ENCODE measurements at places on chromosomes 11 and 22.

DNA sequence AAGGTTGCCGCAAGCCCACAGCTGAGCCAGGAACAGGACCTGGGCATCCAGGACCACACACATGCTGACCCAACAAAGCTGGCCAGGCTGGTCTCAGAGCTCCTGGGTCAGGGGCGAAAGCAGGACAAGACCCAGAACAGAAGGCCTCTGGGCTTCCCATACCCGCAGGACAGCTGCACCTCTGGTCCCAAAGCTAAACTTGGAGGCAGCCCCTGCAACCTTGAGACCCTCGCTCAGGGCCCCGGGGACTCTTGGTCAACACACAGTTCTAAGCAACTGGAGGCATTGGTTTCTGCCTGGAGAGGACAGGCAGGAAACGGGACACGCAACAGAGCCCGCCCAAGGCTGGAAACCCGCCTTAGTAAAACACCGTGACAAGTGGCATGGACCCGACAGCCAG, 11.4 kb downstream of the WNT7B start:
- H3K27ac ChIP-seq, result no peak overlapping the region
- no peaks in the 10 kb centered on the region for H3K4me1 ChIP-seq
- no peaks in the 10 kb centered on the region for H3K36me3 ChIP-seq
- no peaks in the 10 kb centered on the region for H3K27me3 ChIP-seq
- DNase-seq, result no peak

DNA sequence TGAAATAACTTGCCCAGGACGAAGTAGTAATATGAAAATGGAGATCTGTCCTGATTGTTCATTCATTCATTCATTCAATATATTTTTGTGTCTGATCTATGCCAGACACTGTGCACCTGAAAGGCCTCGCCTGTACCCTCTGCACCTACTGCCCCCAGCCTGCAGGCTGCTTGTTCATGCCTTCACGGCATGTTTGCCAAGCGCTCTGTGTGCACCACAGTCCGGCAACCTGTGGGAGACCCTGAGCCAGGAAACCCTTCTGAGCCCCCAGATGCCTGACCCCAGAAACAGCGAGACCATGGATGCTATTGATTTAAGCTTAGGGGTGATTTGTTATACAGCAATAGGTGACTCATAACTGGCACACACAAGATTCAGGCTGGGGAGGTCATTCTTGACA, 47.0 kb downstream of the RTL6 start:
- no peak overlapping the region for H3K4me3 ChIP-seq
- DNase-seq, result no peak
- H3K36me3 ChIP-seq, result no peaks in the 10 kb centered on the region
- no peak overlapping the region for H3K27ac ChIP-seq
- H3K4me1 ChIP-seq, result peaks cover 9% of the 10 kb centered on the region

DNA sequence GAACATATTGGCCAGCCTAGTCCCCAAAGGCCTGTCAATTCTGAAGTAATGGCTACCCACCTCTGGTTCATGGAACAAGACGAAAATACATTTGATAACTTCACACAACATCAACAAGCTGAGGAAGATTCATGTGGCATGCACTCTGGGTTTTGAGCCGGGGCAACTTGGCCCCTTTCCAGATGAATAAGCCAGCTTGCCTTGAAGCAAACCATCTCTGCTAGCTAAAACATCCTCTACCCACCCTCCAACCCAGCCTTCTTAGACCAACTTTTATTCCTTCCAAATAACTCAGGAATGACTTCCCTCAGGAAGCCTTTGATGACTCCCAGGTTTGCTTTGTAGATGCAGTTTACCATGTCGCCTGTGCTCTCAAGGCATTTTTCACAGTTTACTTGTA, 94.4 kb downstream of the SLC1A2 start:
- H3K4me3 ChIP-seq, result no peak overlapping the region
- no peak for DNase-seq
- no peak overlapping the region for H3K27ac ChIP-seq
- peaks cover 7% of the 10 kb centered on the region for H3K4me1 ChIP-seq
- H3K27me3 ChIP-seq, result no peaks in the 10 kb centered on the region

DNA sequence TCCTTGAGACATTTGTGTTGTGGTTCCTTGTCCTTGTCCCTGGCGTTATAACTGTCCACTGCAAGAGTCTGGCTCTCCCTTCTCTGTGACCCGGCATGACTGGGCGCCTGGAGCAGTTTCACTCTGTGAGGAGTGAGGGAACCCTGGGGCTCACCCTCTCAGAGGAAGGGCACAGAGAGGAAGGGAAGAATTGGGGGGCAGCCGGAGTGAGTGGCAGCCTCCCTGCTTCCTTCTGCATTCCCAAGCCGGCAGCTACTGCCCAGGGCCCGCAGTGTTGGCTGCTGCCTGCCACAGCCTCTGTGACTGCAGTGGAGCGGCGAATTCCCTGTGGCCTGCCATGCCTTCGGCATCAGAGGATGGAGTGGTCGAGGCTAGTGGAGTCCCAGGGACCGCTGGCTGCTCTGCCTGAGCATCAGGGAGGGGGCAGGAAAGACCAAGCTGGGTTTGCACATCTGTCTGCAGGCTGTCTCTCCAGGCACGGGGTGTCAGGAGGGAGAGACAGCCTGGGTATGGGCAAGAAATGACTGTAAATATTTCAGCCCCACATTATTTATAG, 23.0 kb downstream of the MYBPC3 start:
- H3K4me3 ChIP-seq, result no peak overlapping the region
- DNase-seq, result no peak
- no peak overlapping the region for H3K27ac ChIP-seq

GRCh38 chr22:18110194-18110953, at the start of gene TUBA8:
TSS of gene TUBA8 (plus strand) at chr22:18110809. CDS start at chr22:18110866, 57 bp downstream.
- no peak for DNase-seq
- H3K4me3 ChIP-seq, result no peak within 1 kb of the TSS
- no peak within 1 kb of the TSS for H3K27ac ChIP-seq
- H3K27me3 ChIP-seq, result no peaks in the 10 kb centered on the region
- no peaks in the 10 kb centered on the region for H3K36me3 ChIP-seq

- no peak within 1 kb of the TSS for H3K4me3 ChIP-seq
- peaks cover 7% of the 10 kb centered on the region for H3K27me3 ChIP-seq
- H3K36me3 ChIP-seq, result no peaks in the 10 kb centered on the region
- no peak for DNase-seq
- H3K4me1 ChIP-seq, result peaks cover 9% of the 10 kb centered on the region
Observed at GRCh38 chr11:120324932-120325810, at the start of gene TLCD5. TSS of gene TLCD5 (plus strand) at chr11:120325299. CDS start at chr11:120327442, 2,143 bp downstream.

- H3K27ac ChIP-seq, result no peak overlapping the region
- H3K27me3 ChIP-seq, result no peaks in the 10 kb centered on the region
- H3K4me3 ChIP-seq, result no peak overlapping the region
- no peaks in the 10 kb centered on the region for H3K36me3 ChIP-seq
Observed at GRCh38 chr11:108933630-108934029, 268.8 kb downstream of the DDX10 start.

DNA sequence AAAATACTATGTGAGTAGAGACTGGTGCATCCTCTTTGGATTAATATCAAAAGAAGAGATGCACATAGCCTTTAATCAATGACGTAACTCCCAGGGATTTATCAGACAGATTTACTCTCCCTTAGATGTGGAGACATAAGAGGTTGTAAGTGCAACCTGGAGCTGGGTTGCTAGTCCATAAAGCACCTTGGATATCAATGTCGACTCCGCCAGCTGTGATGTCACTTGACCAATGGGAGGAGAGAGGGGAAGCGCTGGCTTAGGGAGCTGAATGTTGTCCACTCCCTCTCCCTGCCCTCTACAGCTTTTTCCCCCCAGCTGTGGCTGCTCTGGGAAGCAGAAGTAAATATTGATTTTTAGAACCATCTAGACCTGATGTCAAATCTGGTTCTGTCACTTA, 28.9 kb upstream of the TMEM86A start:
- no peaks in the 10 kb centered on the region for H3K27me3 ChIP-seq
- H3K36me3 ChIP-seq, result no peaks in the 10 kb centered on the region
- H3K4me3 ChIP-seq, result no peak overlapping the region

- H3K27me3 ChIP-seq, result no peaks in the 10 kb centered on the region
- H3K27ac ChIP-seq, result no peak overlapping the region
- H3K4me1 ChIP-seq, result no peaks in the 10 kb centered on the region
- H3K36me3 ChIP-seq, result no peaks in the 10 kb centered on the region
Observed at GRCh38 chr11:26439854-26440253, 107.9 kb downstream of the ANO3 start.

DNA sequence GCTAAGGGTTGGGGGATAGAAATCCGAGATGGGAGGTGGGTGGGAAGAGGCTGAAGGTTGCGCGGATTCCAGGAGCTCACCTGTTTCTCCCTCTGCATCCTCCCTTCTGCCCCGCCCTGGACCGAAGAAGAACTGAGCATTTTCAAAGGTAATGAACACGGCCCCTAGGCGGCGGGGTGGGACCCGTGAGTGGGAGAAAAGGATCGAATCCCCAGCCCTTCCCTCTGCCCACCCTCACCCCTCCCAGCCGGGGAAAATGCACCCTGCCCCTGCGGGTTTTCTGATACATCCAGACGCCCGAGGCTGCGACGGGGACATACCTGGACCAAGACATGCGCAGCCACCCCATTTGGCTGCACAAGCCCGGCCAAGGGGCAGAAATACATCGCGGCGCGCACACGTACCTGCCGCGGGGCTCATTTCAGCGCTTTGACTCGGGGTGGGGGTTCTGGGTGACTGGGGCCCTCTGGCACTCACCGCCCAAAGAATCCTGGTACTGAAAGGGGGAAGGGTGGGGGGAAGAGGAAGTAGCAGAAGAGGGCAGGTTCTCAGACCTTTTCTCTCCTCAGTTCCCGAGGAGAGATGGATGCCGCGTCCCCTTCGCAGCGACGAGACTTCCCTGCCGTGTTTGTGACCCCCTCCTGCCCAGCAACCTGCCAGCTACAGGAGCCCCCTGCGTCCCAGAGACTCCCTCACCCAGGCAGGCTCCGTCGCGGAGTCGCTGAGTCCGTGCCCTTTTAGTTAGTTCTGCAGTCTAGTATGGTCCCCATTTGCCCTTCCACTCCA, 6.0 kb downstream of the VSIG2 start:
- H3K4me3 ChIP-seq, result peak overlapping the region; percentile 99
- DNase-seq, result no peak
- peak overlapping the region; percentile 72 for H3K27ac ChIP-seq
- H3K4me1 ChIP-seq, result no peaks in the 10 kb centered on the region

GRCh38 chr11:26849036-26849435, 127.2 kb upstream of the SLC5A12 start:
- DNase-seq, result no peak
- H3K36me3 ChIP-seq, result no peaks in the 10 kb centered on the region
- no peak overlapping the region for H3K27ac ChIP-seq
- no peaks in the 10 kb centered on the region for H3K27me3 ChIP-seq
- H3K4me3 ChIP-seq, result no peak overlapping the region
- H3K4me1 ChIP-seq, result no peaks in the 10 kb centered on the region

GRCh38 chr11:2249189-2249916, 21.0 kb downstream of the ASCL2 start:
- H3K36me3 ChIP-seq, result no peaks in the 10 kb centered on the region
- H3K27me3 ChIP-seq, result no peaks in the 10 kb centered on the region
- no peak overlapping the region for H3K27ac ChIP-seq
- no peak for DNase-seq

Data from naive thymus-derived CD4-positive, alpha-beta T cell (primary cell).